Right cardiac atrium (tissue), 5 donors: ENCODE measurements at places on chromosomes 2 and 18. TPM values are rescaled to one million over a fixed set of nuclear protein-coding genes. Genes with fewer than 3 reads are reported as not detected.

- DNase-seq, result no peak
Measured at GRCh38 chr18:12839057-12839525, 44.9 kb downstream of the PTPN2 start.

DNA sequence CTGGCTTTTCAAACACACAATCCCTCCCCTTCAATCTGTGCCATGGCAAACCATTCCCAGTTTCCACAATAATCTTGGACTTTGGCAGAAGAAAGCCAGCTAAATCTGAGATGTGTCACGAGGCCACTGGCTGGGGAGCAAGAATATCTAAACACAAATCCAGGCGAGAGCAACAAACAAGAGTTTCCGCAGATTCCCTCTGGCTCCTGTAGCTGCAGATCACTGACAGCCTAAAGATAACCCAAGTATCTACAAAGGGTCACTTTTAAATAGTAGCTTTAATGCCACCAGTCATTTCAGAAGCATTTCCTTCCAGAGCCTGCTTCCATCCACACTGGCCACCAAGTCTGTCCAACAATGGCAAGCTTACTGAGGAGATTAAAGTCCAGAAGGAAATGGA, 86.9 kb downstream of the ACVR1 start:
- DNase-seq, result peak; percentile 33

GRCh38 chr2:212777020-212777491, 238.5 kb upstream of the ERBB4 start:
- no peak for DNase-seq

DNA sequence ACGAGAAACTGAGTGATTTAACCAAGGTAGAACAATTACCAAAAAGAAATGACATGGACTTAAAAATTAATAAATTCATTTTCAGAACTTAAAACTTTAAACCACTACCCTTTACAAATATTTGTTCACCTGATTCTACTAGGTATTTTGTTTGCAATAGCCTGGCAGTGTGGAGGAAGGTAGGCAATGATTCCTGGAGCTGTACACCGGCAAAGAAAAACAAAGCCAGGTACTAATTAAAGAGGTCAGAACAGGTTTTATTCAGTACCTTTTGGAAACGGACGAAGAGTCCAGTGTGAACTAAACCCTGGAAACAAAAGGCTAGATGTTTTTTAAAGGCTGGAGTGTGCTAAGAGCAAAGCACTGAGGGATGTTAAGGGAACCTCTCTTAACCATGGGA, 561.3 kb upstream of the FSHR start:
- DNase-seq, result no peak

DNA sequence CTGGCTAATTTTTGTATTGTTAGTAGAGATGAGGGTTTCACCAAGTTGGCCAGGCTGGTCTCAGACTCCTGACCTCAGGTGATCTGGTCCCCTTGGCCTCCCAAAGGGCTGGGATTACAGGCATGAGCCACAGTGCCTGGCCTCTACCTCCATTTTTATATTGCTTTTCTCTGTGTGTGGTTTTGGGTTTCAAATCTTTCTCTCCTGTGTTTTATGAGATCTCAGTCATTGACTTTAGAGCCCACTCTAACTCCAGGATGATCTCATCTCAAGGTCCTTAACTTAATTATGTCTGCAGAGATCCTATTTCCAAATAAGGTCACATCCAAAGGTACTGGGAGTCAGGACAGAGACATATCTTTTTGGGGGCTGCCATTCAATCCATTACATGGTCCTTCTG, 24.7 kb downstream of the ARL4C start:
- DNase-seq, result no peak

DNA sequence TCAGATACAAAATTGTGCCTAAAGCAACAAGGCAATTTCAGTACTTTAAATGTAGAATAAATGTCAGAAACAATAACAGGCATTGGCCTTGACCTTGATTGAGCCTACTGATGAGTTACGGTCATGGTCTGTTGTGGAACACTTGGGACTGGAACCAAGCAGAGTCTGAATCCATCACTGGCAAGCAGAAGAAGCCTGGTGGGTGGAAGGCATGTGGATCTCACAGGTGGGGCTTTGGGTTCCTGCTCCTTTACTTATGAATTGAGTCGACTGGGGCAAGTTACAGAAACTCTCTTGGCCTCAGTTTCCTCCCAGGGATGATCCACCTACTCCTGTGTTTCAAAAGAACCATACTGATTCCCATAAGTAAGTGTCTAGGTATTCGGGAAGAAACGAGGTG, 102.3 kb downstream of the KCNF1 start:
- DNase-seq, result no peak

GRCh38 chr2:241009191-241009590, 10.8 kb downstream of the SNED1 start:
- no peak for DNase-seq

GRCh38 chr18:79528846-79529245, 133.1 kb downstream of the NFATC1 start:
- DNase-seq, result peak; percentile 83

DNA sequence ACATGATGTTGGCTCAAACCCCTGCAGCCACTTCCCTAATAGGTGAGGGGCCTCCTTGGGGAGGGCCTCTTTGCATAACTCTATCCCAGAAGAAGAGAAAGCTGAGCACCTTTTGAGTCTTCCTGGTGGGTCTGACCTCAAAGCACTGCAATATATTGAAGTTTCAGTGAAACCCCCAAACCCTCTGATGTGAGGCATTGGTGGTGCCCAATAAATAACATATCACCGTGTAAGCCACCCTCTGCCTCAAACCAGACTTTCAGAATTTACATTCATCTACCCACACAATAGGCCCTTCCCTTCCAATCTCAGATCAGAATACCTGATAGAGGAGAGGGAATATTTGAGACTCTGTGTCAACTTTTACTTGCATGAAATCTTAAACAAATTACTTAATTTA, 142.8 kb upstream of the STK17B start:
- DNase-seq, result no peak

DNA sequence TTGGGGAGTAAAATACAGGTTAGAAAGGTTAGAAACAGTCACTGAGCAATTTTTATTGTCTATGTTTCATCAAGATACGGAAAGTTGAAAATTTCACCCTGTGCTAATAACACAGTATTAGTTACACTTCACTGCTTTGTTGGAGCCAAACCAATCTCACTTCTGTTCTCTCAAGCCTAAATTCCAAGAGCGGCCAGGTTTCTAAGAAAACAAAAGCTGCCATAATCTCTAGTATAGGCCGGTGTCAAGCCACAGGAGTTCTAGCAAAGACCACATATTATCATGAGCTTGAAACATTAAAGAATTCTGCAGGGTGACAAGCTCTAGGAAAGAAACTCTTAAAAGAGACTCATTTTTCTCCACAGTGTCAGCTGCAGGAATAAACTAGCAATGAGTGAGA, 128.7 kb downstream of the TXNL1 start:
- no peak for DNase-seq

GRCh38 chr18:74689251-74689650, 91.6 kb downstream of the ZNF407 start:
- no peak for DNase-seq

DNA sequence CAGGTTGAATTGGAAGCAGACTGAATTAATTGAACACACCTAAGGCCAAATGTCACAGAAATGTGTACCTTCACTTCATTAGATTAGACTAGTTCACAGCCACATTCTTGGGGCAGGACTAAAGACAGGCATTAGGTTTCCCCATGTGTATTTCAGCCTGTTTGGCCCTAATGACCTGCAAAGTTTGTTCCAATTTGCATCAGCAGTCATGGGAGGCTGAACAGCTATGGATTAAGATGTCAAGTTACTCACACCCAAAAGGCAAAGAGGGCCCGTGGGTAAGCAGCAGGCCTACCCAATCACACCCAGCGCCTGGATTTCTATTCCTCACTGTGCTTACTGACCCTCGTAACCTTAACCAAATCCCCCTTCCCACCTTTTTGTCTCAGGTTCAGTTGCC, 99.6 kb upstream of the RIOK3 start:
- DNase-seq, result no peak

DNA sequence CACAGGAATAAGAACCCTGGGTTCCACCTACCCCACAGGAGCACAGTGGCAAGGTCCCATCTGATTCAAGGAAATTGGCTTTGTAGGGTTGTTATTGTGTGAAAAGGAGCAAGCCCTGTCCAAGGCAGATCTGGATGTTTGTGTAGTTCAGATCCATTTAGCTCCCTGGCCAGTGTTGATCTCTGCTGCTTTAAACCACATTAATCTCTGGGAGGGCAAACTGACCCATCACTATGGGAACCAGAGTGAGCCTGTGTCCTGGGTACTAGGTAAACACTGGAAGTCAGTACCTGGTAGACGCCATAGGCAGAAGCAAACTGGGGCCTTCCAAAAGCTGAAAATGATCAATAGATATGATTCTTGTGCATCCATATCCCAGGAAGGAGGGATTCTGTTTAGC, 271.5 kb upstream of the EPAS1 start:
- DNase-seq, result no peak

DNA sequence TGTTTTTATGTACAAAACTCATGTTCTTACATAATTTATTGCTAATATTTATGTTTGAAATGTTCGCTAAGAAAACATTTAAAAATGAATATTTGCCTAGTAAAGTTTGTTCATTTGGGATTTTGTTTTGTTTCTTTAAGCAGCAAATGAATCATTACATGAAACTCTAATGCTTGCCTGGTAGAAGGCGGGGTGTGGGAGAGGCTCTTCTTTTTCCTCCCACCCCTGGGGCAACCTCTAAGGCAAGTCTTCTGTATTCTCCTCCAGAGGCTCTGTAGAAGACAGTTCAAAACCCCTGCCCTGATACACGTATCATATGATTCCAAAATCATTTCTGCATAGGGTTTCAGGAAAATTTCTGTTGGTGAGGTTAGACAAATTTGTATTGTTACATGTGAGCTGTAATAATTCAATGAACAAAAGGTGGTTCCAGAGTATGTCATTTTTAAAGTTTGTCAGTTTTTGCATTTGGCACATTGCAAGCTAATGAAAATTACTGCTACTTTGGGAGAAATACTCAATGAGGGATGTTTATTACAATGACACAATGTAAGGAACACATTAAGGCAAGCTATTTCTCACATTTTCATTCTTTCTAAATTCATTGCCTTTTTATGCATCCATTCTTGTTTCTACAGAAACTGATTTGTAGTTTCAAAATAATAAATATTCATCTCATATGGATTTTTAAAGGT, 302.3 kb upstream of the UBE2E3 start:
- no peak for DNase-seq

- DNase-seq, result no peak
Measured at GRCh38 chr2:223001797-223002175, 50.2 kb upstream of the KCNE4 start.

DNA sequence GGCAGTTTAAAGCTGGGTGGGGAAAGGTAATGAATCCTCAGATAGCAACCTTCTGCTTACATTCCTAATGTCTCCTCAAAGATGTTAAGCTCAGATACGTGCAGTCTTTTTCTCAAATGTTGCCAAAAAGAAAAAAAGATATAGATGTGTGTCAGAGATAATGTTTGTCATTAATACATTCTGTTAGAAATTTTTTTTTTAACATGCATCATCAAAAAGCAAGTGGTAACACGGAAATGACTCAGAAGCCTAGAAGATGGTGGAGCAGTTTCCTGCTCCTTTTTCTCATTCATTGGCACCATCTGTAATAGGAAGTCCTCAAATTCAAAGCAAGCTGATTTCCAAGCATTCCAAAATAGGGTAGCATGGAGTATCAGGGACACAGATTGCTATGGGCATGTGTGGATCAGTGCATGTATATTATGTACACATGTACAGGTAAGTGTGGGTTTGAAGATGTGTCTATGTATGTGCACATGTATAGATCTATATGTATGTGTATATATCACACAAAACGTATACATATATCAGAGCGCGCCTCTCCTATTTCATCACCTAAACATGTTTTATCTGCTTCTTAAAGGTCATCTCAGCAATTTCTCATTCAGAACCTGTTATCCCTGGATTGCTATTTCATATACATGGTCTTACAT, 79.9 kb upstream of the ITGB6 start:
- no peak for DNase-seq

DNA sequence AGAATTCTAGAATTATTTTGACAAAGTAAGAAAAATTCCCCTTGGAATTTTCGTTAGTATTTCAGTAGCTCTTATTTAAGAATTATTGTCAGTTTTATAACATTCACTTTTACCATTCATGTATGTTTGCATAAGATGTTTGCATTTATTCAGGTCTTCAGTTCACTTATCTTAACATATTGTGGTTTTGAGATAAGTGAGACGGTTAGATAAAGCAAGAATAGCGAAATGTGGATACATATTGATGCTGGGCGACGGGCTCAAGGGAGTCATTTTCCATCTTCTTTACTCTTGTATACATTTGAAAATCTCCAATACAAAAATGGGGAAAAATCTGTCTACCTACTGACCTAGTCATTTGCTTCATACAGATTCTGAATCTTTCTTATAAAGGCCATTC, 156.7 kb upstream of the HDAC4 start:
- no peak for DNase-seq

DNA sequence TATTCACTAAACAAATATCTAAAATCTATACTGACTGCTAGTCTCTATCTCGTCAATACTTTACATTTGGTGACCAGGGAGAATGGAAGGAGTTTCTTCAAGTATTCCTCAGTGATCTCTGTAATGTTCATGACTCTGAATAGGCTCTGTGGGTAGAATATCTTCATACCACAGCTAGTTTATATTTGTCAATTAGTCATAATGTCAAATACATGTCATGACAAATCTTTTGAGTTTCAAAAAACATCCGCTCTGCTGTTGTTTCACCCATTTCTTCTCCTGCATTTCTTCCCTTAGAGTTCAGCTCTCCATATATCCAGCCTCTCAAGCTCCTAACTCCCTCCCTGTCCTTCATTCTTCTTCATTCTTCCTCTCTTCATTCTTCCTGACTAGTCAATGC, 206.5 kb upstream of the FANCL start:
- DNase-seq, result no peak

GRCh38 chr2:42768706-42769256, 4.8 kb upstream of the OXER1 start:
- no peak for DNase-seq

GRCh38 chr2:54380670-54381069, 75.5 kb upstream of the SPTBN1 start:
- no peak for DNase-seq

GRCh38 chr2:229340086-229340760, 69.1 kb upstream of the PID1 start:
- no peak for DNase-seq

DNA sequence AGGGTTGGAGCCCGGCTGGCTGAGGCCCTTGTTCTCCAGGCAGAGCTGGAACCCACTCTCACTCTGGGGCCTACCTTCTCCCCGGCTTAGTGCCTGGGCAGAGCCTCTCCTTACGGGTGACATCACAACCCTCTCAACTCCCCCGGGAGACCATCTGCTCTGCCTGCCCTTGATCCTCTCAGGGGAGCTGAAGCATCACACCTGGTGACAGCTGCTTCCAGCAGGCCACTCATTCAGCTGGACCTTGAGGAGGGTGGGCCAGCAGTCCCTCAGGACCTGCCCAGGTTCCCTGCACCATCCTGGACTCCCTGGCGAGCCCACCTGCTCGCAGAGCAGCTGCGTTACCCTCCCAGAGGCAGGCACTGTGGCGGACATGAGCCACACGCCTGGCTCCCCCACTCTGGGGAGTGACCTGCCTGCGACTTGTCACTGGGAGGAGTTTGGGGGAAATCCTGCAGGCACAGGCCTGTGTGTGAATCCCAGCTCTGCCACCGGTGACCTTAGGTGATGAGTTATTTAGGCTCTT, 13.1 kb downstream of the HS6ST1 start:
- DNase-seq, result peak; percentile 61

GRCh38 chr2:230915319-230915718, 9.7 kb downstream of the GPR55 start:
- DNase-seq, result no peak

The PIEZO2 gene
- 0.56 TPM for total RNA-seq

The BMP10 gene
- 2,689 TPM for total RNA-seq

The FRZB gene
- 7.1 TPM for total RNA-seq

The CROCC2 gene
- total RNA-seq, result not detected

The STPG4 gene
- 0.29 TPM for total RNA-seq

The USP14 gene
- 39.1 TPM for total RNA-seq
